ENCODE measurements at places on chromosomes 12 and 14.

GRCh38 chr14:105060751-105061427 lies 4.3 kb downstream of the GPR132 start:
- no peak for DNase-seq

DNA sequence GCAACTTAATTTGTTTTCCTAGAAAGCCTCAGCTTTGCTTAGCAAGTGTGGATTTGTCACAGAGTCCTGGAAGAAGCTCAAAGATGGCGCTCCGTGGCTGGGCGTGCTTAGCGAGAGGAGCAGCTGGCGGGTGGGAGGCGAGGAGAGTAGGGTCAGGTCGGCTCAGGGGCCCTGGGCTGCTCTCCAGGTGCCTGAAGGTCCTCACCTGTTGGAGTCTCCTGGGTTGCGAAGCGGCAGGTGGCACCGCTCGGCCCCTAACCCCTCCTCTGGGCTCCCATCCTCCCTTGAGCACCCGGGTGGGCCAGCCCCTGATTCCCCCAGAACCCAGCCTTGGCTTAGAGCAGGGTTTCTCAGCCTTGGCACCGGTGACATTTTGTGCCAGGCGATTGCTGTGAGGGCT lies 25.1 kb downstream of the LRTM2 start:
- DNase-seq = no peak

DNA sequence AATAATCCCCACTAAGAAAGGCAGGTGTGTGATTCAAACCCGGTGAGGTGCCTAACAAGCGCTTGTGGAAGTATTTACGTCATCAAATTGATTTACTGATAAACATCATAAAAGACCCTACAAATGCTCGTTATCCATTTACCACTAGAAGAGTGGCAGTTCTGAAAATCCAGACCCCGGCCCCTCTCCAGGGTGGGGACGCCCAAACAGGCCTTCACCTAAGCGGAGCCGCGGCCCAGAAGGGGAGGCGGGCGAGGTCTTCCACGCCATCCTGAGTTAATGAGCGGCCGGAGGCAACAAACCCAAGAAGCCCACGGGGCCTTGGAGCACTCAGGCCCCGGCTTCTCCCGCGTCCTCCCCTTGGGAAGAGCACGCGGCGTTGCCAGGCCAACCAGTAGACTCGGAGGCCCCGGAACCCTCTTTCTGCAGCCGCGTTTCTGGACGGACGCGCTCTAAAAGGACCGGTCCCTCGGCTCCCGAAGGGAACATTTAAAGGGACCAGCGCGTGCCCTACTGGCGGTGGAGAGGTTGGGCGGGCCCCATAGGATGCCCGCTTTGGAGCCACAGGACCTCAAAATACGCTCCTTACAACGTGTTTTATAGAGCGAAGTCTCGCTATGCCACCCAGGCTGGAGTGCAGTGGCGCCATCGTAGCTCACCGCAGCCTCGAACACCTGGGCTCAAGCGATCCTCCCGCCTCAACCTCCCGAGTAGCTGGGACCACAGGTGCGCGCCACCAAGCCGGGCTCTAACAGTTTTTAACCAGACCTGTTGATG lies 3.5 kb downstream of the PTPN21 start:
- peak; percentile 79 for DNase-seq

GRCh38 chr12:49825360-49825970 lies 2.7 kb downstream of the NCKAP5L start:
- no peak for DNase-seq

DNA sequence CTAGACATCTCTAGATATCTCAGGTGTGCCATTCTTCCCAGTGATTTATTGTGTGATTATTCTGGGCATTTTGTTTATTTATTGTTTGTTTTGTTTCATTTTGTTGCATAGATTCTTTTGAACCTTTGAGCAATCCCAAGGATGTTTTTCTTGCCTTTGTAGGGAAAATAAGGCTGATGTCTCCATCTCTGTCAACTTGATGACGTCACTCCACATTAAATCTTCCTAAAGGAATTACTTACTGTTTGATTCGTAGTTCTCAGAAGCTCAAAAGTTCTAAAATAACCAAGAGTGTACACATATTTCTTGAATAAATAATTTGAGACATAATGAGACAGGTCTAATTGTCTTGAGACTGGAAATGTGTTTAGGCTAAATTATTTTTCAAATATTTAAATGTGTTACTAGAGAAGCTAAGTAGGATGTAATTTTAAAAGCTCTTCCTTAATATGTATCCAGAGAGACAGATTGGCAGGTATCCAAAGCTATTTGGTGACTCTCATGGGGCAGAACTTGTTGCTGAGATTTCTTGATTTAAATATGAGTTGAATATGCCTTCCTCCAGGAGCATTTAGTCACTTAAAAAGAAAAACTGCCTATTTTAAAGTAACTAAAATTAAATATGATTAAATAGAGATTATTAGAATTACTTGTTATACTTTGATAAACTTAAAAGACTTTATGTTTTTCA lies 128.7 kb downstream of the CNTN1 start:
- no peak for DNase-seq
